ENCODE measurements at places on chromosomes 4 and X. TPM values are rescaled to one million over a fixed set of nuclear protein-coding genes. Genes with fewer than 3 reads are reported as not detected.

The GAGE1 gene
- not detected for polyA plus RNA-seq

The RTL5 gene
- polyA plus RNA-seq = 24.6 TPM

The NHSL2 gene
- polyA plus RNA-seq = 10.0 TPM

The FATE1 gene
- polyA plus RNA-seq = not detected

The TBC1D9 gene
- polyA plus RNA-seq = 56.9 TPM

The GAB3 gene
- 2.5 TPM for polyA plus RNA-seq

The CABS1 gene
- polyA plus RNA-seq = 0.12 TPM

The BBS12 gene
- 13.3 TPM for polyA plus RNA-seq

The SPATA4 gene
- 1.4 TPM for polyA plus RNA-seq

The WNK3 gene
- 4.9 TPM for polyA plus RNA-seq

The GPRASP3 gene
- polyA plus RNA-seq = 18.1 TPM

The GLUD2 gene
- 5.5 TPM for polyA plus RNA-seq

The SMIM10 gene
- polyA plus RNA-seq = 13.0 TPM

The FAM47E gene
- 9.2 TPM for polyA plus RNA-seq

The CTAG1A gene
- polyA plus RNA-seq = not detected

The HAND2 gene
- not detected for polyA plus RNA-seq

The STOX2 gene
- polyA plus RNA-seq = 13.0 TPM

The SLC10A6 gene
- 0.42 TPM for polyA plus RNA-seq

The SGMS2 gene
- 13.2 TPM for polyA plus RNA-seq

The CXCL5 gene
- 0.11 TPM for polyA plus RNA-seq

The GPRASP1 gene
- polyA plus RNA-seq = 13.7 TPM

The WAS gene
- 3.9 TPM for polyA plus RNA-seq

The RELL1 gene
- polyA plus RNA-seq = 9.8 TPM

The KCND1 gene
- polyA plus RNA-seq = 3.2 TPM

The CDKL5 gene
- 16.8 TPM for polyA plus RNA-seq

The RTL9 gene
- 0.32 TPM for polyA plus RNA-seq

The ADH7 gene
- not detected for polyA plus RNA-seq

The SPARCL1 gene
- polyA plus RNA-seq = 15.3 TPM

The WDR17 gene
- polyA plus RNA-seq = 6.6 TPM

The CLTRN gene
- polyA plus RNA-seq = 24.6 TPM

The ERCC6L gene
- 5.4 TPM for polyA plus RNA-seq

The TRPC3 gene
- 1.0 TPM for polyA plus RNA-seq

The PPP2R2C gene
- polyA plus RNA-seq = 0.17 TPM

The CXorf66 gene
- polyA plus RNA-seq = not detected

The RAB39B gene
- polyA plus RNA-seq = 3.6 TPM

The GYPE gene
- 3.0 TPM for polyA plus RNA-seq

The ITGB1BP2 gene
- polyA plus RNA-seq = 1.7 TPM

The ARX gene
- not detected for polyA plus RNA-seq

The CFAP97 gene
- 44.9 TPM for polyA plus RNA-seq

The CNKSR2 gene
- 1.5 TPM for polyA plus RNA-seq

The MID2 gene
- 11.3 TPM for polyA plus RNA-seq

The AADAT gene
- polyA plus RNA-seq = 28.4 TPM

The MTNR1A gene
- polyA plus RNA-seq = 2.0 TPM

The TEX13C gene
- polyA plus RNA-seq = not detected

The APLN gene
- 5.1 TPM for polyA plus RNA-seq

The PABPC5 gene
- polyA plus RNA-seq = 4.8 TPM

The SSX1 gene
- not detected for polyA plus RNA-seq

The STPG2 gene
- 0.51 TPM for polyA plus RNA-seq

The DCAF12L1 gene
- 7.2 TPM for polyA plus RNA-seq

Data from renal cortex interstitium (tissue), 15 donors.